ENCODE measurements at places on chromosomes 13 and 19. TPM values are rescaled to one million over a fixed set of nuclear protein-coding genes. Genes with fewer than 3 reads are reported as not detected.

GRCh38 chr13:33279414-33280278, 5.9 kb downstream of the STARD13 start:
- DNase-seq: no peak
- peaks cover 8% of the 10 kb centered on the region for H3K4me1 ChIP-seq
- no peaks in the 10 kb centered on the region for H3K27me3 ChIP-seq
- no peak overlapping the region for H3K27ac ChIP-seq
- H3K4me3 ChIP-seq: no peak overlapping the region
- H3K36me3 ChIP-seq: no peaks in the 10 kb centered on the region

DNA sequence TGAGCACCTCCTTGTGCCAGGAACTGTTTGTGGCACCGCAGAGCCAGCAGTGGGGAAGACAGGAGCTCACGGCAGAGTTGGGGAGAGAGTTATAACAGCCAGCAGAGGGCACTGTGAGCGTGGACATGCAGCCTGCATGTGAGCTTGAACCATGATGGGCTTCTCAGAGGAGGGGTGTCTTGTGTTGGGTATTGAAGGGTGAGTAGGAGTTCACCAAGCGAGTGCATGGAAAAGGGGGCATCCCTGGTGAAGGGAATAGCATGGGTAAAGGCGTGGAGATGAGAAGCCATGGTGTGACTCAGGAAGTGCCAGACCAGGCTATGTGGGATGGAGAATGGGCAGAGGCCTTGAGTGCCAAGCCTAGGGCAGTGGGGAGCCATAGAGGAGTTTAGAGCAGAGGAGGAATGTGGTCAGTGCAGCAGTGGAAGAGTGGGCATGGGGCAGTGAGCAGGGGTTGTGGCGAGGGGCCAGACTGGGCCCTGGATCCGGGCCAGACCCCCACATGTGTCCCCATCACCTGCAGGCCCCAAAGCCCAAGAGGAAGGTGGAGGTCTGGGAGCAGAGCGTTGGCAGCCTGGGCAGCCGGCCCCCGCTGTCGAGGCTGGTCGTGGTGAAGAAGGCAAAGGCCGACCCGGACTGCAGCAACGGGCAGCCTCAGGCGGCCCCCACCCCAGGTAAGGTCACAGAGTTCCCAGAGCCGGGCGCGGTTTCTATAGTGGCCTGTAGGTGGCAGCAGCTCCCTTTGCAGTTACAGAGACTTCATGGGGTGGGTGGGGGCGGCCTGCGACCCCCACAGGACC, 11.8 kb upstream of the SHD start:
- H3K27ac ChIP-seq: no peak overlapping the region
- H3K36me3 ChIP-seq: no peaks in the 10 kb centered on the region
- H3K27me3 ChIP-seq: no peaks in the 10 kb centered on the region

DNA sequence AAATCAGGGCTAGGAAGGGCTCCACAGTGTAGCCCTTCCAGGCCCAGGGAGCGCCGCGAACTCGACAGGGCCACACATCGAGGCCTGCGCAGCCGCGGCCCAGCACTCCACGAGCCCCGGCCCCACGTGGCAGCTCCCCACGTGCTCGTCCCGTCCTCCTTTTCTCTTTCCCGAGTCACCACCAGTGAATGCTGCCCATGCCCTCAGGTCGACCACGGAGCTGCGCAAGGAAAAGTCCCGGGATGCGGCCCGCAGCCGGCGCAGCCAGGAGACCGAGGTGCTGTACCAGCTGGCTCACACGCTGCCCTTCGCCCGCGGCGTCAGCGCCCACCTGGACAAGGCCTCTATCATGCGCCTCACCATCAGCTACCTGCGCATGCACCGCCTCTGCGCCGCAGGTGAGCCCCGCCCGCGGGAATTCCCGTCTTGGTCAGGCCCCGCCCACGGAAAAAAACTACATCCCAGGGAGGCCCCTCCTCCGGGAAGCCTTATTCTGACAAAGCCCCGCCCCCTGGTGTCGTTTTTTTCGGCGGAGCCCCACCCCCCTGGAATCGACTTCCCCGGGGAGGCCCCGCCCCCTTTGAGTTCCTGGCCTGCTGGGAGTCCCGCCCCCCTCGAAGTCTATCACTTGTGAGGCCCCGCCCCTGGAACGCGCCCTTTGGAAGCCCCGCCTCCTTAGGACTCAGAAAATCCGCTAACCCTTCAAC, 7.0 kb downstream of the HIF3A start:
- H3K4me3 ChIP-seq: peak overlapping the region; percentile 52
- no peaks in the 10 kb centered on the region for H3K27me3 ChIP-seq
- H3K4me1 ChIP-seq: peaks cover 35% of the 10 kb centered on the region
- peak overlapping the region; percentile 80 for H3K27ac ChIP-seq

DNA sequence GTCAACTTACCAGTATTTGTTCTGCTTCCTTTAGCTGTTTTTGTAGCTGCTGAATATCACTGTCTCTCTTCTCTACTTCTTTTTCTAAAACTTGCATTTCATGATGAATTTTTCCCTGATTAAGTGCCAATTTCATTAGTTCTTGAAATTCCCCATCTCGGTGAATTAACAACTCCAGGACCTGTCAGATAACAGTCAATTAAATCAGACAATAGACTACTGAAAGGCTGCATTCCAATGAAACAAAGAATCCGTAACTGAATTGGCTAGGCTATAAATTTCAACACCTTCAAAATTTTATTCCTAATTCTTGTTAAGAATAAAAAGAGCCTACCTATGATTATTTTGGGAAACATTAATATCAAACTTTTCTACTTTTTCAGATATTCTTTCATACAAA, 8.6 kb downstream of the MED4 start:
- no peaks in the 10 kb centered on the region for H3K27me3 ChIP-seq
- peaks cover 19% of the 10 kb centered on the region for H3K36me3 ChIP-seq
- no peak overlapping the region for H3K27ac ChIP-seq

DNA sequence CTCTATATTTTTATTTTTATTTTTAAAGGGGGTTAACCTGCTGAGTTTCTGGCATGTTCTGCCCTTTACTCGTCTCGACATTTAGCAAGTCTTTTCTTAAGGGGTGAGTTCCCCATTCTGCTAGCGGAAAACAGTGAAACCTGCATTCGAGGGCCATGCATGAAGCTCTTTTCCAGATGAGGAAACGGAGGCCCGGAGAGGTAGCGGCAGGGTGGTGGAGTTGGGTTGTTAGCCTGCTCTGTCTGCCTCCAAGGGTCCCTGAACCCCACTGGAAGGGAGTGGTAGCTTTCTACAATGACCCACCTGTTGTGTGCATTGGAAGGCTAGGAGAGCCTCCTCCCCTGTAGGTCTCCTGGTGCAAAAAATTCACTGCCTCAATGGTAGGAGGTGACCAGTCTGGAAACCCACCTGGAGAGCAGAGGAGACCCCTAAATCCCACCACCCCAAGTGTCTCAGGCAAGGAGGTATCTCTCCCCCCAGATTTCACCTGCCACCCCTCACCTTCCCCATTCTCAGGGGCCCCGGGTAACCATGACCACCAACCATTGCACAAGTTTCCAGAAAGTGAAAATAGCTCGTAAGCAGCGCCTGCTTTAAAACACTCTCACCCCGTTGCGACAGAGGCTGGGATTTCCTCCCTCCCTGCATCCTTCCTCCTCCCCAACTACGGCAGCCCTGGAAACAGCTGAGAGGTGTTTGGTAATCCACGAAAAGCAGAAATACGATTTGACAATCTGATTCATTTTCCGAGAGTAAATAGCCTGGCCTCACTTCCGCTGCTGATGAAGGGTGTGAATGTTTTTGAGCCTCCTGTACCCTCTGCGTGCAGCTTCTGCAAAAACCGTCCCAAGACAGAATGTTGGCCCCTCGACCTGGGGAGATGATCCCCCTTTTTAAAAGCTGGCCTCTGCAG, 3.5 kb downstream of the KLF2 start:
- no peak for DNase-seq
- H3K4me1 ChIP-seq: no peaks in the 10 kb centered on the region
- H3K4me3 ChIP-seq: no peak overlapping the region
- no peaks in the 10 kb centered on the region for H3K36me3 ChIP-seq
- no peak overlapping the region for H3K27ac ChIP-seq

DNA sequence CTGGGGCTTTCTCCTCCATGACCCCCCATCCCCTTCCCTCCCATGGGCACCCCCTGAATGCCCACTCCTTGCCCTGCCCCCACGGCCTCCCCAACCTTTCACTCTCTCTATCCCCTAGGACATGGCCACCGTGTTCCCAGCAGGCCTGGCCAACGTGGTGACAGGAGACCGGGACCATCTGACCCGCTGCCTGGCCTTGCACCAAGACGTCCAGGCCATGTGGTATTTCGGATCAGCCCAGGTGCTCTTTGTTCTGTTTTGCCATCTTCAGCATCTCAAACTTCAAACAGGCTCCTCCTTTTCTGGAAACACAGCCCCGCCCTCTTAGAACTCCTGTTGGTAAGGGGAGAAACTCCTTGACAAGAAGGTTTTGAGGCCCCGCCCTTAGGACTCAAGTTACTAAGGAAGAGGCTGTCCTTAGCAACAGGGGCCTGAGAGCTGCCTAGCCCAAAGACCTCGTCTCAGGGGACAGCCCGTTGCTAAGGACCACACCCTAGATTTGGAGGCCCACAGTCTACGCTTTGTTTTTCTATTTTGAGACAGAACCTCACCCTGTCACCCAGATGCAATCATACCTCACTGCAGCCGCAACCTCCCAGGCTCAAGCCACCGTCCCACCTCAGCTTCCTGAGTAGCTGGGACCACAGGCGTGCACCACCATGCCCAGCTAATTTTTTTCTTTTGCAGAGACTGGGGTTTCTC, 5.1 kb upstream of the FLT3LG start:
- peaks cover 9% of the 10 kb centered on the region for H3K4me1 ChIP-seq
- no peaks in the 10 kb centered on the region for H3K36me3 ChIP-seq
- H3K27me3 ChIP-seq: no peaks in the 10 kb centered on the region

DNA sequence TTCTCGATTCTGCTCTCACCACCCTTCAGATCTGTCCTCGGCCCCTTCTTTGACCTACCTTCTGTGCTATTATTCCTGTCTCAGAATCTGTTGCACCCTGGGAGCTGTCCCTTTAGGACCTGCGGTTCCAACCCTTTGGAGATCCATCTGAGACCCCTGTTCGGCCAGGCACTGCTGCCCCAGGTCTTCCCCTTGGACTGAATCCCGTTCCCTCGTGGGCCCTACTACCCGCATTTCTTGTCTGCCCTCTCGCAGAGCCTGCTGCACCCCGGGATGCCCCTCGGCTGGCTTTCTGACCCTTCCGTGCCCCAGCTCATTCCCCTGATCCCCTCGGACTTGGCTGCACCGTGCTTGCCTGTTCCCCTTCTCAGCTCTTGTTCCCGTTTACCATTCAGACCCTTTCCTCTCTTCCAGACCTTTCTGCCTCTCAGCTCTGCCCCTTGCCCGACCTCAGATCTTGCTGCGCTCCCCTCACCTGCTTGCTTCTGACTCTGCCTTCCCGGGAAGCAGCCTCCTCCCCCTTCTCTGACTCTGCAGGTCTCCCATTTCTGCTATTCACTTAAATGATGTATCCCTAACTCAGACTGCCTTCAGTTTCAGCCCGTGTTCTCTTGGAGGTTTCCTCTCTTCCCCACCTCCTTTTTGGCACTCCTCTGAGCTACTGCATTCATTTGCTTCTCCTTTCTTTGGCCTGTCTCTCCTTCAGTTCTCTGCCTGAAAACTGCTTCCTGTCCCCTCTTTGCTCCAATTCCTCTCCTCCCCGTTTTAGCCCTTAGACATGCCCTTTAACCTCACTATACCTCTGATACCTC, 1.1 kb downstream of the ARHGAP35 start:
- no peaks in the 10 kb centered on the region for H3K27me3 ChIP-seq
- peak overlapping the region; percentile 95 for H3K4me3 ChIP-seq
- peak; percentile 43 for DNase-seq
- no peaks in the 10 kb centered on the region for H3K36me3 ChIP-seq
- peak overlapping the region; percentile 70 for H3K27ac ChIP-seq

DNA sequence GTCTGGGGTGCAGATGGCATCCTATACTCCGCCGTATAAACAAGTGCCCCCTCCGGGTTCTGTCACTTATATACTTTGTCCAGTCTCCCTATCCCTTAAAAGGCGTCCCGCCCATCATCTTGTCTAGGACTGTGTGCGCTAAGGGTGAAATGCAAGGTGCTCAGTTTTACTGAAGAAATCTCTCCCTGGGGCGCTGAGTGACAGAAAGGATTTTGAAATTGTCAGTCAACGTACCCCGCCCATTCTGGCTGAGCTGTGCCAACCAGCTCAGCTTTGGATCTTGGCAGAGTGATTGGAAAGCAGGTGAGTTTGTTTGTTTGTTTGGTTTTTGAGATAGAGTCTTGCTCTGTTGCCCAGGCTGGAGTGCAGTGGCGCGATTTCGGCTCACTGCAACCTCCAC, 4.1 kb upstream of the TMEM161A start:
- no peak for DNase-seq
- no peak overlapping the region for H3K27ac ChIP-seq
- H3K4me1 ChIP-seq: no peaks in the 10 kb centered on the region
- no peak overlapping the region for H3K4me3 ChIP-seq

- H3K4me1 ChIP-seq: no peaks in the 10 kb centered on the region
- no peak for DNase-seq
- peaks cover 60% of the 10 kb centered on the region for H3K36me3 ChIP-seq
- no peaks in the 10 kb centered on the region for H3K27me3 ChIP-seq
- no peak overlapping the region for H3K27ac ChIP-seq
Measured at GRCh38 chr19:4431808-4432674, 25.6 kb downstream of the UBXN6 start.

DNA sequence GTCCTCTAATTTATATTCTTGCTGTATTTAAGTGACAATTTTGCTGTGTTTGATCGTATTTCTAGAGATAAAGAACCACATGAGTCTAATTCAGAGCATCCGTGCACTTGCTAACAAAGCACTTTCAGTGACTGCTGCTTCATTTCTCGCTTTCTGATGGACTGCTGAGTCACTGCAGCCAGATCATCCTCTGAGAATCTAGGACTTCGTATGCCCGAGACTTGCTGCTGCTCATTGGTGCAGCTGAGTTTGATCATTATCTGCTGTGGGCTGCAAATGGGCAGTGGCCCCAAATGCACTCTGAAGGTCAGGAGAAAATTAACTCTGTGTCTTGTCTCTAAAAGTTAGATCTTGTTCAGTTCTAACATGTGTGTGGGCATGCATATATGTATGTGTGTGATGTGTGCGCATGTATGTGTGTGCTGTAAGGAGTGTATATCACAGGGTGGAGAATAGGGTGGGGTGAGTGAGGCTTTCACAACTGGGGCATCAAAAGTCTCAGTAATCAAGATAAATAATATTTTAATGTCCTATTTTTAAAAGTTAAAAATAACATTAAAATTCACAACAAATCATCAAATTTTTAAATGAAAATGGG, 342.6 kb downstream of the MTUS2 start:
- H3K4me3 ChIP-seq: no peak overlapping the region
- H3K27ac ChIP-seq: no peak overlapping the region
- DNase-seq: no peak
- no peaks in the 10 kb centered on the region for H3K4me1 ChIP-seq
- no peaks in the 10 kb centered on the region for H3K27me3 ChIP-seq

GRCh38 chr13:86491121-86491520, 691.9 kb upstream of the SLITRK6 start:
- H3K4me1 ChIP-seq: no peaks in the 10 kb centered on the region
- DNase-seq: no peak
- no peaks in the 10 kb centered on the region for H3K36me3 ChIP-seq
- no peak overlapping the region for H3K27ac ChIP-seq
- no peak overlapping the region for H3K4me3 ChIP-seq

The FFAR3 gene
- not detected for total RNA-seq

The C19orf18 gene
- total RNA-seq: not detected

The ZNF71 gene
- total RNA-seq: 13.9 TPM

The HSH2D gene
- 0.97 TPM for total RNA-seq

The FCGBP gene
- total RNA-seq: 3.6 TPM

The VSTM2B gene
- 0.54 TPM for total RNA-seq

The ERICH4 gene
- not detected for total RNA-seq

The SULT2A1 gene
- not detected for total RNA-seq

The C19orf44 gene
- total RNA-seq: 5.9 TPM

The ZNF222 gene
- total RNA-seq: 3.4 TPM

The KIR3DL2 gene
- not detected for total RNA-seq

The SMIM17 gene
- total RNA-seq: 0.19 TPM

The YJEFN3 gene
- 0.85 TPM for total RNA-seq

The CGB8 gene
- total RNA-seq: not detected
